Stimulated activated CD4-positive, alpha-beta T cell treated with anti-CD3 and anti-CD28 coated beads, TNF-alpha, amount 100 ng/mL, for 1 hour (primary cell): ENCODE measurements at places on chromosomes 16 and 17.

GRCh38 chr17:15273141-15273793 lies 8.1 kb upstream of the PMP22 start:
- no peak for DNase-seq

DNA sequence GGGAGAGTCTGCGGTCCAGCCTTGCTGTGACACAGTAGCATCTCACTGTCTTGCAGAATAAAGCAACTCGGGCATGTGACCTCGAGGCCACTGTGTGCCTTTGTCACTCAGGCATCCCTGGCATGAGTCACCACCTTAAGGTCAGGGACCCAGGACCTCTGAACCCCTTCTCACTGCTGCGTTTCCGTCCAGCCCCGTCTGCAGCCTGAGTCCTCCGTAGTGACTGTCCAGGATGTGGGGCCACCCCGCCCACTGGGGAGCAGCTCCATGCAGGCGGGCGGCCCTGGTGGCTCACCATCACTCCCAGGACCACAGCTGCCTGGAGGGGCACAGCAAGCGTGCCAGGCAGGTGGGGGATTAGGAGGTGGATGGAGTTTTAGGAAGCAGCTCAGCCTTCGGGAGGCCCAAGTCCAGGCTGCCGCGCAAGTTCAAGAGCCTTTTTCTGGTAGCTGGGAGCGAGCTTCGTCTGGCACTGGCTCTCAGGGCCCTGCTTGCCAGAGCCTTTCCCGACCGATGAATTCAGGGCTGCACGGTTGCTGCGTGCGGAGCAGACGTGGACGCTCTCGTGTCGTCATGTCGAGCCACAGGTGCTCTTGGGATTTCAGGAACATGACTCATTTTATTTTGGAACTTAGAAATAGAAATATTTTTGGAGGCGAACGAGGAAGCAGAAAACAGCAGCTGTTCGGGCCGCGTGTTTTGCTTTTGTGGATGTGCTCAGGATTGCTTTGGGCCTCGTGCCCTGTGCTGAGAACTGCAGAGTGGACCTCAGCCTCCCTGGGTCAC lies 16.8 kb downstream of the KCTD5 start:
- DNase-seq, result no peak

- no peak for DNase-seq
Observed at GRCh38 chr17:61468263-61468907, 16.2 kb downstream of the TBX4 start.

DNA sequence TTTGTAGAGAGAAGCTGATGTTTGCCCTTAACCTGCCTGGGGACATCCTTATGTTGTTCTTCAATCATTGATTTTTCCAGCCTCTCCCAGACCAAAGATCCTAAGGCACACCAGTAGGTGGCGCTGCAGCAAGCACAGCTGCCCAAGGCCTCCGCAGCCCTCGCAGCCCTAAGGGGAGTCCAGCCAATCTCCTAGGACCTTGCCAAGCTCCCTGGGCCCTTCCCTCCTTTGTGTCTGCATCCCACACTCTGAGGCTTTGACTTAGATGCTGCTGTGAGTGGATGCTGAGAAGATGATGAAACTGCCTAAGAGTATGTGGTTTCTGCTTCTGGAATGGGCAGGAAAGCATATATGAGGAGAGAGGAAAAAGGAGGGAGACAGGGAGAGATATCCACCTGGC lies 47.1 kb downstream of the SPACA3 start:
- DNase-seq, result no peak

DNA sequence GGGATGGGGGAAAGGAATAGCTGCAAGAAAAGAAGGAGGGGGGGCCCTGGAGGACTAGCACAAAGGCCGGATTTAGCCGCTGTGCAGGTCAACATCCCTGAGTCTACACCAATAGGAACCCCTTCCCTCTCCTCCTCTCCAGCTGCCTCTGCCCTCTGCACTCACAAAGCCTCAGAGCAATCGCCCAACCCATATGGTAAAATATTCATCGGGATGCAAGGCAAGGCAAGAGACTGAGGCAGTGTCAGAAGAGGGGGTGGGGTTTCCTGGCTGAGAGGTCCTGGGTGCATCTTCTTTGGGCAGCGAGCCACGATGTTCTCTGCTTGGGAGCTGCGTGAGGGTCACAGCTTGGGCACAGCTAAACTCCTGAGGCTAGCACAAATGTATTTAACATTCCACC lies 115.5 kb upstream of the NLRP1 start:
- DNase-seq, result no peak

DNA sequence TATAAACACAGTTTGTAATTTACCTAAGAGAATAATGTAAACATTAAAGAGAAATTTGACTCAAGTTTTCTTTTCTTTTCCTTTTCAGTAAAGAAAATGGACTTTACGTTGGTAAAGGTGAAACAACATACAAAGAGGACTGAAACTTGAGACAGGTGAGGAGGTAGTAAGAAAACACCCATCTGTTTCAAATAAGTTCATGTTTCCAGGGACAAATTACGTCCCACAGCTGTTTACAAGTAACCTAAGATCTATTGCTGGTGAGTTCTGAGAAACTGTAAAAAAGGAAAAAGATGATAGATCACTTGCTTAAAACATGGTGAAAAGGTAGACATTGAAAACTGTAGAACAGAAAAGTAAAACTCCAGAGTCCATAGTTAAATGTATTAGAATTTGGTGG lies 4.8 kb upstream of the ABCA5 start:
- DNase-seq, result no peak

DNA sequence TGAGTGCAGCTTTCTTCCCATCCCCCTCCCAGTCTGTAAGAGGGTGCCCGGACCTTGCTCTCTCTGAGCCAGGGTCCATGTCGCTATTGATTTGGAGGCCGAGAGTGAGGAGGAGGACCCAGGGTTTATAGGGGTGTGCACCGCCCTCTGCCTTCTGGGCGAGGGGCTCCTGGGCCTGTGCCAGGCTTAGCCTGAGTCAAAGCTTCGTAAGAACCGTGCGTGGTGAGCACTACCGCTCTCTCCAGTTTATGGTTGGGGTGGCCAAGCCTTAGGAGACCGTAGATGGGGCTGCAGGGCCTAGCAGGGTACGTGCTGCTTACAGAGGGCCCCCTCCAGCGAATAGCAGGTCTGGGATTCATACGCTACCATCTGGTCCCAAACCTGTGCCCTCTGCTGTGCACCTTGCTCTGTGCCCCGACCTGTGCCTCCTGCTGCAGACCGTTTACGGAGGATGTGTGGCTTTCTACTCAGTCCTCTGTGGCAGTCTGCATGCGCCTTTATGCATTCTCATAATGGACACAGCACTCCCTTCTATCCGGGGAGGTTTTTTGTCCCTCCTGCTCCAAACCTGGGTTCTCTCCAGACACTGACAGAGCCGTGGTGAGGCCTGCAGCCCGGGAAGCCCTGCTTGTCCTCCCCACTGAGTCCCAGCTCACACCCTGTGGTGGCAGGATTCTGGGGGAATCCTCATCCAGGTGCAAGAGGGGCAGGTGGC lies 54.7 kb downstream of the PGS1 start:
- no peak for DNase-seq

DNA sequence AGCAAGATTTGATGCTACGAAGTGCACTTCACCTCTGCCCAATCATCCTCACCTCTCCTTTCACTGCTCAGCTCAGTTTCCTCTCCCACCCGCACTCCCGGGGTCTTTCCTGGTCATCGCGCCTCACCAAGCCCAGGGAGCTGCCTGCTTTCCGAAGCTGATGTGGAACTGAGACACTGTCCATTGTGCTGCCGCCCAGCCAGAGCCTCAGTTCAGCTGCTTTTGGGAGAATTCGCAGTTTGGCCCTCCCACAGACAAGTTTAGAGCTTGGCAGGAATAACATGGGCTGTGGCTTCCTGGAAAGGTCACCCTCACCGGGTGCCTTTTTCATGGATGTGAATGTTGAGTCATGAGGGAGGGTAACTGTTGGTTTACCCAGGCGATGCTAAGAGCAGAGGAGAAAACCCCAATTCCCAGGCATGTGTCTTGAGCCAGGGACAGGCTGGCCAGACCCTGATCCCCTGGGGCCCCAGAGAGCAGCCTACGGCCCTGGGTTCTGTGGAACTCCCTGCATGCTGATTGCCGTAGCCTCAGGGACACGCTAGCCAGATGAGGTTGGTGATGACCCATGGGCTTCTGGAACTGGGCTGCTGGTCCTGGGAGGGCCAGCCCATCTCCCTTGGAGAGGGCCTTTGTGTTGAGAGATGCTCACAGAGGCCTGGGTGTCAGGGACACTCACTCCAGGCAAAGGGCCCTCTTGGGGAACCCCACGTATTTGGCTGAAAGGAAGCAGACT lies 1687.5 kb downstream of the TP53TG3F start:
- no peak for DNase-seq

GRCh38 chr17:66764506-66764905 lies 70.4 kb upstream of the CACNG5 start:
- DNase-seq, result no peak
